CD4-positive, alpha-beta T cell treated with Interleukin-17A for 1 hour (primary cell): ENCODE measurements at places on chromosomes 7 and 10.
A peak's percentile ranks its signal among the peaks of the same experiment; 100 is the strongest.

DNA sequence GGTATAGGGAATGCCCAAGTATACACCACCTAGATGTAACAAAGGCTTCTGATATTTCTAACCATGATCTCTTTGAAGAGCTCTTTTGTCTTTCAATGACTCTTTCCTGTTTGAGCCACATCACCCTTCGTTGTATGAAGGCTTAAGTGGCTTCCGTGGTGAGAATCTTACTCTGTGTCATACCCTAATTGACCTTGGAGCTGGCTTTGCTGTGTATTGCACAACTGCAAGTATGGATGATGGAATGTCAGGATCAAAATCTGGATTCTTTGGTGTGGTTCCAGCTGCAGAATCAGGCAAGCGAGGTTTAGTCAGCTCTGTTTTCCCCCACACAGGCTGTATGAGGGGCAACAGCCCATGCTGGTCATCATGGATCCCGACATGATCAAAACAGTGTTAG, 16.0 kb downstream of the CYP3A43 start:
- DNase-seq = no peak

GRCh38 chr7:24866004-24866615, 108.8 kb upstream of the GSDME start:
- DNase-seq = no peak

GRCh38 chr10:117830787-117831212, 215.9 kb downstream of the RAB11FIP2 start:
- peak; percentile 37 for DNase-seq

GRCh38 chr7:99560834-99561736, 2.6 kb downstream of the ZNF655 start:
- no peak for DNase-seq

DNA sequence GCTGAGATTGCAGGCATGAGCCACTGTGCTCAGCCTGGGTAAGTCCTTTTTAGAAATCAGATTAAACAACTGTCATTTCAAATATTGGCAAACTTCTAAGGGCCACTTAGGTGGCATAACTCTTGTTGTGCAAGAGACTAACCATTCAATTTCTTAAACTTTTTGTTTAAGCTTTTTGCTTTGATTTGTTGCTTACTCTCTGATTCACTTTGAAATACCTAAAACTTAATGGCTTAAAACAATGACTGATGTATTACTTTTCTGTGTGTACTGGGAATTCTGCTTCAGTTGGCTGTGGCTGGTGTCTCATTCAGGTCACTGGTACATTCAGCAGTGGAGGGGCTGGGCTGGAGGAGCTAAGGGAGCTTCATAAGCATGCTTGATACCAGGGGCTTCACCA, 28.9 kb downstream of the ZNF25 start:
- DNase-seq = no peak
